ENCODE measurements at places on chromosomes 1 and 21. TPM values are rescaled to one million over a fixed set of nuclear protein-coding genes. Genes with fewer than 3 reads are reported as not detected.

- no peak for DNase-seq
Observed at GRCh38 chr21:37410639-37411038, 44.1 kb downstream of the DYRK1A start.

LCE2A gene
- total RNA-seq: not detected

DNA sequence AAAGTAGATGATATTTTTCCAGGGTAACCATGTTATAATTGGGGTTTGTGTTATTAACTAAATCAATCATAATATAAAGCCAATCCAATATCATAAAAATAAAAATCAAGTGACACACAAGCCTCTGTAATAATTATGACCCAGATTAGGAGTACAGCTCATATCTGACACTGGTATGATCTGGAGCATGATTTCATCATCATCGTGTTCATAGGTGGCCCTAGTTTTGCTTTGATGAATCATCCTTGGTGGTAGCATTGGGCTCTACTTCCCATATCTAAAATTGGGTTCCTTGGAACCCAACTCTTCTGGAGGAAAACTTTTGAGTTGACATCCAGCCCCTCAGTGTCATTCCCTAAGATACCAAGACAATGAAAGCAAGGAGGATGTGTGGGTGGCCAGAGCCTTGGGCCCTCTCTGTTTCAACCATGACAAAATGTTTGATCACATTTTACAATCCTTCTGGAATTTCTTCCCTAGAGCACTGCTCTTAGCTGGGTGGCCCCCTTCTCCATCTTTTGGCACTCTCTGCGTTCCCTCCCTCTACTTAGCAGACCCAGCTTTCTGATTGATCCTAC is 37.0 kb upstream of the ENAH start:
- DNase-seq: no peak

OR2T4 gene
- not detected for total RNA-seq

- DNase-seq: no peak
Observed at GRCh38 chr1:204630132-204630905, 55.2 kb downstream of the LRRN2 start.

DNA sequence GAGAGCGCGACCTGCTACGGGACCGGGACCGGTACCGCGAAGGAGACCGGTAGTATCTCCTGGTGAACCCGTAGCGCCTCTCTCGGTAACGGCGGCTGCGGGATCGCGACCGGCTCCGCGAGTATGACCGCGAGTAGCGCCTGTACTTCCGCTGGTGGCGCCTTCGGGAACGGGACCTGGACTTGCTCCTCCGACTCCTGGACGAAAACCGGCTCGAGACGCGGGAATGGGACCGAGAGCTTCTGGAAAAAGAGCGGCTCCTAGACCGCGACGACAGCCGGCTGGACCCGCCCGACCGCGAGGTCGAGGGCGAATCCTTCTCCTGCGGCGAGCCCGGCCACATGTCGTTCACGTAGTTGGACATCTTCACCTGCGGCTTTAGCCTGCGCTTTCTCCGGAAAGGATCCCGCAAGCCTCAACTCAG is 642 bp downstream of the RSRP1 start:
- DNase-seq: peak; percentile 33
